LHCN-M2 (cell line): ENCODE measurements at places on chromosomes 1 and 21. TPM values are rescaled to one million over a fixed set of nuclear protein-coding genes. Genes with fewer than 3 reads are reported as not detected.

LENEP gene
- not detected in 2 replicates for total RNA-seq

DTL gene
- 38.5 and 40.1 TPM in 2 replicates for total RNA-seq

FAM163A gene
- total RNA-seq, result not detected in 2 replicates

ERG gene
- not detected in 2 replicates for total RNA-seq
